Bladder microvascular endothelial cell (primary cell): ENCODE measurements at places on chromosomes 7 and 10. TPM values are rescaled to one million over a fixed set of nuclear protein-coding genes. Genes with fewer than 3 reads are reported as not detected.

CHST15 gene
- total RNA-seq = 24.1 and 51.3 TPM in 2 replicates

VENTX gene
- not detected in 2 replicates for total RNA-seq

KCNIP2 gene
- total RNA-seq = 0.31 and 0.65 TPM in 2 replicates

GPER1 gene
- total RNA-seq = 0.32 and 1.1 TPM in 2 replicates

PALS2 gene
- 5.2 and 18.9 TPM in 2 replicates for total RNA-seq

SORCS1 gene
- not detected in 2 replicates for total RNA-seq

CHN2 gene
- total RNA-seq = 0.76 and 2.9 TPM in 2 replicates

UBN2 gene
- total RNA-seq = 2.6 and 9.2 TPM in 2 replicates

CLCN1 gene
- not detected in 2 replicates for total RNA-seq

IGFBP3 gene
- 12.8 and 35.1 TPM in 2 replicates for total RNA-seq

GALNT17 gene
- not detected in 2 replicates for total RNA-seq

CDHR1 gene
- total RNA-seq = under 0.01 and 0.13 TPM in 2 replicates

FXYD4 gene
- not detected in 2 replicates for total RNA-seq

STRIP2 gene
- 2.8 and 3.2 TPM in 2 replicates for total RNA-seq

VGF gene
- total RNA-seq = not detected in 2 replicates

MAGI2 gene
- total RNA-seq = 0.81 and 3.0 TPM in 2 replicates

AGR2 gene
- not detected in 2 replicates for total RNA-seq

CCDC186 gene
- 11.0 and 26.1 TPM in 2 replicates for total RNA-seq

AGMO gene
- total RNA-seq = 1.9 TPM in 2 replicates

ANLN gene
- 32.3 and 41.1 TPM in 2 replicates for total RNA-seq

CAV2 gene
- total RNA-seq = 262 and 400 TPM in 2 replicates

SRI gene
- 88.6 and 145 TPM in 2 replicates for total RNA-seq

ACTL6B gene
- total RNA-seq = not detected in 2 replicates

SMKR1 gene
- 0.16 and 0.38 TPM in 2 replicates for total RNA-seq

LBX1 gene
- total RNA-seq = not detected in 2 replicates

ASZ1 gene
- not detected in 2 replicates for total RNA-seq

MKX gene
- total RNA-seq = under 0.01 and 0.19 TPM in 2 replicates

CADPS2 gene
- total RNA-seq = 43.5 and 62.1 TPM in 2 replicates

SPAM1 gene
- total RNA-seq = not detected in 2 replicates

GBX1 gene
- not detected in 2 replicates for total RNA-seq

RTKN2 gene
- total RNA-seq = 0.16 and 0.25 TPM in 2 replicates

AKR1C8 gene
- 0.16 TPM in 1 of 2 replicates, not detected in the other for total RNA-seq

DNA2 gene
- total RNA-seq = 8.3 and 10.7 TPM in 2 replicates
